ENCODE measurements at places on chromosomes 11 and 22.

DNA sequence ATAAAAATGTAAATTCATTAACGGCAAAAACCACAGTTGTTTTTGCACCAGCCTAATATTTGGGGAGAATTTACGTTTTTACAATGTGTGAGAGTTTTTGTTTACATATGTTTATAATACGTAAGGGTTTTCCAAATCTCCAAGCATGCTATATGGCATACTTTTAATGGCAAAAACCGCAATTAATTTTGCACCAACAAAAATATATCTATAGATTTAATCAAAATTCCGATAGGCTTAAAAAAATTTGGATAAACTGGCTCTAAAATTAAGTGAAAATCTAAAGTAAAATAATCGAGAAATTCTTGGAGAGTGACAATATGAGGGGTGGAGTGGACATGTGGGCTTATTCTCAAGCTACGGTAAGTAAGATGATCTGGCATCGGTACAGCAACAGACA is 22.8 kb downstream of the KRTAP5-6 start:
- DNase-seq = no peak

DNA sequence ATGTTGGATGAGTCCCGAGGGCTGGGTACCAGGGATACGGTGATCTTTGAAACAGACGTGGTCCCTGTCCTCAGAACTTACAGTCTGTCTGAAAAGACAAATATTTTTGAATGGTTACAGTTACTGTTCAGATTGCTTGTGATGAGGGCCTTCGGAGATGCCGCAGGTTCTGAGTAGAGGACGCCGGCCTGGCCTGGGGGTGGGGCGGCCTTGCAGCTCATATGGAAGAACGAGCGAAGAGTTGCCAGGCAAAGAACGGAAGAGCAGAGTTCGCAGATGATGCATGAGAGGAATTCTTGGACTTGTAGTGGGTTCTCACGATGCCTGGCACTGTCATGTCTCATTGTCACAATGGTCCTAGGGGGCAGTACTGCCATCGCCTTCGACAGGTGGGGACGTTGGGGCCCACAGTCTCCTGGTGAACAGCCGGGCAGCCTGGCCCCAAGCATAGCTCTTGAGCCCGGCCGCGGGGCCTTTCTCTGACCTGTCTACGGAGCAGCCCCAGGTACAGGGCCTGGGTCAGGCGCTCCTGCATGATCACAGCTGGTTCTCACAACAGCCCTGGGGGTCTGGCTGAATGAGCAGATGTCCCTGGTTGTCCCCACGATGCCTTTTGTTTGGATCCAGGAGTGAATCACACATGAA is 60.9 kb upstream of the PARVG start:
- no peak for DNase-seq

- no peak for DNase-seq
These were observed 370.4 kb upstream of the ANO3 start for GRCh38 chr11:25961539-25961938.

- no peak for DNase-seq
These were observed 101.8 kb downstream of the NAV2 start for GRCh38 chr11:19814421-19814820.

DNA sequence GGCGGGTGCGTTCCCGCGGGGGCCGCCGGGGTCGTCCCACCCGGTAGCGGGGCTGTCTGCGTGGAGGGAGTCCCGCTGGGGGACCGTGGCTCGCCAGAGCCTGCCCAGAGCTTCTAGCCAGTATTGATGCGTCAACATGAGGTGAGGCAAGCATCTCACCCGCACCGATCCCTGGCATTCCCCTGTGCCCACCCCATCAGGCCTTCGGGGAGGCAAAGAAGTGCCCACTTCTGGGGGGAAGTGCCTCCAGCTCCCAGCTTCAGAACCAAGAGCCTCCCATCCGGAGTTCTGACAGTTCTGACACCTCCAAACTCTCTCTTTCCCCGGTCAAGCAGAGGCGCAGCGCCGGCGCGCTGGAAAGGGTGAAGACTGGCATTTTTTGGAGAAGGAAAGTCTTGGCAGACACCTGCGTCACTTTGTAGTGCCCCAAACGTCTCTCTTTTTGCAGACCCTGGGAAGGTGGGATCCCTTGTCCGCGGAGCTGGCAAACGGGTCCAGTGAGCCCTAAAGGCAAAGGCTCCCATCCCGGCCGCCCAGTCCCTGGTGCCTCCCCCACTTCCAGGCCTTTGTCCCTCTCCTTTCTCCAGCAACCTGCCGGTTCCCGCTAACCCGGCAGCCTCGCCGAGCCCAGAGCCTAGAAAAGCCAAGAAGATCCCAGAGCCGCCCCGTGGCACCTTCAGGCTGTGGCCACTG is 3.2 kb upstream of the PAX6 start:
- DNase-seq = no peak

Data from NCI-H2081 treated with DMSO at 0.1 percent for 48 hours (cell line).